ENCODE measurements at places on chromosomes 13 and 19.

DNA sequence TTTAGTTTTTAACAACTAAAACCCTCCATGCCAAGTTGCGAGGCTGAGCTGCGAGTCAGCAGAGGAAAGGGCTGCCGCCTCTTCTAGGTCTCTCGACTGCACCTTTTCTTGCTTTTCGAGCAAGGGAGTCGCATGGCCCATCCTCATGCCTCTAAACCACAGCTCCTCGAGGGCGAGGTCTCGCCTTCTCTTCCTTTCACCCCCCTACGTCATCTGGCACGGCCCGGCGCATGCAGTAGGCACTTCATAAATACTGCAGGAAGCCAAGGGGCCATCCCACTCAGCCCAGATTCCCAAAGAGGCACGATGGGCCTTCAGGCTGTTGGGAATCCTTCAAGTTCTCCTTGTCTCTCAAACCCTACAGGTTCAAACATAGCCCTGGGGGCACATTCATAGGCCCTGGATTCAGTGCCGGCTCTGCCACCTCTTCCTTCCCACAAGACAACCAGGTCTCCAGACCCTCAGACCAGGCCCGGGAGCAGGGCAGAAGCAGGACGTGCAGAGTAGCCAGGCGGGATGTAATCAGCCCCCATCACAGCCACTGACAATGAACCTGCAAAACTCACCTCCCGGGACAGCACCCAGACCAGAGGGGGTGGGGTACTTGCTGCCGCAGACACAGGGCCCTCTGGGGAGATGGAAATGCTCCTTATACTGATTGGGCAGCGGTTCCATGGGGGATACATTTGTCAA is 41.7 kb downstream of the GGACT start:
- no peak for DNase-seq

DNA sequence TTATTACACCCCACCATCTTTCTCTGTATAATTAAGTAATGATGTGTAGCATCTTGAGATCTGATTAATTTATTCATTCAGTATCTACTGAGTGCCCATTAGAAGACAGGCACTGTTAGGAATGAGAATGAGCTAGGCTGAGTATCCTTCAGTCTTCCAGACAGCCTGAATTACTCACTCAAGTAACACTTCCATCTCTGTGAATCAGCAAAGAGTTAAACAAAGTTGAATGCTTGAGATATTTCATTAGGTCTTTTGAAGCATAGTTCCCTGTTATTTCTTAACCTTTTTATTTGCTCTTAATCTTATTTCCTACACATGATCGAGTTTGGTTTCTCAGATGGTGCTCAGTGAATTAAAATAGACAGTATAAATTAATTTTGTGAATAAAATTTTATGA is 413.7 kb downstream of the DCT start:
- no peak for DNase-seq

DNA sequence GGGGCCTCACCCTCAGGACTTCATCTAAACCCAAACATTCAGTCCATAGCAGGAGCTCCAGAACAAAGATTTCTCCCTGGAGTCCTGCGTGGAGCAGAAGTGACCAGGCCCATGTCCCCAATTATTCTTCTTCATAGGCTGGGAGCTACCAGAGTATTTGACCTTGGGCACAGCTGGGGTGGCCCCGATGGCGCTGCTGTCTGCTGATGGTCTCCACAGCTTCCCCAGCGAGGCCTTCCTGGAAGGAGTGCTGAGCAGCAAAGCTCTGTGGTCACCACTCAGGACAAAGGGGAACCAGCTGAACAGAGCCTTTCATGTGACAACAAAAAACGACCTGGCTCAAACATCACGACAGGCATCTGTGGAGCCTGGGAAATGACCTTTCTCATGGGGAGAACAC is 62.7 kb upstream of the ARGLU1 start:
- DNase-seq = no peak

- DNase-seq = no peak
Observed at GRCh38 chr13:41546372-41547190, 89.2 kb downstream of the RGCC start.

- DNase-seq = no peak
Observed at GRCh38 chr13:39481491-39481890, 121.5 kb downstream of the LHFPL6 start.

DNA sequence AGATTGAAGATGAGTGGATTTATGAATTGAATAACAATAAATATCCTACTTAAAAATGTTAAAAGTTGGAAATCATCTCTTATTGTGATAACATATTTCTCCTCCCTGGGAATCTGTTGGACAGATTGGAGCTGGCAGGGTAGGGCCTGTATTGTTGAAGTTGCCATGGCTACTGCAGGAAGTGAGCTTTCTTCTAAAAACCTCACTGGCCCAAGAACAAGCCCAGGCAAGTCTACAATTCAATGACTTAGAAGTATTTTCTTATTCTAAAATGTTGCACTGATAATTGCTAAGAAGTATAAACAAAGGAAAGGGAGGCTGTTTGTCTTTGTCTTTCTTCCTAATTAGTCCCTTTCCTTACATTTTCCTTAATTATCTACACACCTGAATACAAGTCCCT is 112.1 kb downstream of the DLEU7 start:
- no peak for DNase-seq

DNA sequence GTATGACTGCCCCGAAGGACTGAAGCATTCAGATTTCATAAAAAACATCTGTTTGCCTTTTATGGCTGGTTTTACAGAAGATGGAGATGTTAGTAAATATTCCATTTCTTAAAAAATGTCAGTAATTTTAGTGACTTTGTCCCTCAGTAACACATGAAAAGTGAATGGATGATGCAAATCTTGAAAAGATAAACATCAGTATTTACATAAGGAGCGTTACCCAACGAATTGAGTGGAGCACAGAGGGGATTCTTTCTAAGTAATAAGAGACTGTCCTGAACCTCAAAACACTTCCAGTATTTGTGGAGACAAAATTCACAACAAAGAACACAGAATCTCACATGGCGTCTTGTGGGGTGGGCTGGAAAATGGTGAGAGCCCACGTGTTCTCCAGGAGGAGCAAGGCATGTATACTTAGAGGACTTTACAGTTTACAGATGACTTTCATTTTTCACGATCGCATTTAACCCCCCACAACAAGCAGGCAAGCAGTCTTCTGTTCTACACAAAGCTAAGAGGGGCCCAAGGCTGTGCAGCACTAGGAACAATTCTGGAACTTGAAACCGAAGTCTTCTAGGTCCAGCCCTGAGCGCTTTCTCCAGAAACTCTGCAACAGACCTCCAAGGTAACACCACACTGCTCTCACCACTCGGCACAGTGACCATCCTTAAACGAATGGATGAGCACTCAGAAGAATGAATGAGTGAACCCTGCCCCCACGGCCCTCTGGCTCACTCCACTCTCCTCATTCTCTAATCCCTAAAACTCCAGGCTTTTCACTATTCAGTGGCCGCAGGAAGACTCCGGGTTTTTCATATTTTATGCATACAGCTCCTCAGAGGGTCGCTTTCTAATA is 709.8 kb downstream of the UQCRFS1 start:
- no peak for DNase-seq

All from nephron progenitor cell (in vitro differentiated cells).